ENCODE measurements at places on chromosomes 16 and 17.

DNA sequence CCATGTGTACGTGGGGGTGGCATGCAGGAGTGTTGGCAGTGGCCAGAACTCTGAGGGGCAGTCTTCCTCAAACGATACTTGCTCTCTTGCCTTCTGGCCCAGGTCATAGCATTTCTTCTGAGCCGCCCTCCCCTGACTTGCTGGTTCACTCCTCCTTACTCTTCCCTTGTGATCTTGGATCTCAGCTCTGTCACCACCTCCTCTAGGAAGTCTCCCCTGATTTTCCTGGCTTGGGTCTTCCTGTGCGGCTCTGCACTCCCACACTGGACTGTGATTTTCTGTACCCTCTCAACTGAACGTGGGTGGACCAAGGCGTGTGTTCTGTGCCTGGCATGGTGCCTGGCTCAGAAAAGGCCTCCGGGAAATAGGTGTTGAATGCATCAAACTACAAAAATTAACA, 2.9 kb downstream of the EPN3 start:
- DNase-seq = no peak
- H3K27me3 ChIP-seq = peaks cover 4% of the 10 kb centered on the region
- H3K27ac ChIP-seq = peak overlapping the region; percentile 89
- H3K4me1 ChIP-seq = peaks cover 27% of the 10 kb centered on the region
- no peak overlapping the region for H3K4me3 ChIP-seq

DNA sequence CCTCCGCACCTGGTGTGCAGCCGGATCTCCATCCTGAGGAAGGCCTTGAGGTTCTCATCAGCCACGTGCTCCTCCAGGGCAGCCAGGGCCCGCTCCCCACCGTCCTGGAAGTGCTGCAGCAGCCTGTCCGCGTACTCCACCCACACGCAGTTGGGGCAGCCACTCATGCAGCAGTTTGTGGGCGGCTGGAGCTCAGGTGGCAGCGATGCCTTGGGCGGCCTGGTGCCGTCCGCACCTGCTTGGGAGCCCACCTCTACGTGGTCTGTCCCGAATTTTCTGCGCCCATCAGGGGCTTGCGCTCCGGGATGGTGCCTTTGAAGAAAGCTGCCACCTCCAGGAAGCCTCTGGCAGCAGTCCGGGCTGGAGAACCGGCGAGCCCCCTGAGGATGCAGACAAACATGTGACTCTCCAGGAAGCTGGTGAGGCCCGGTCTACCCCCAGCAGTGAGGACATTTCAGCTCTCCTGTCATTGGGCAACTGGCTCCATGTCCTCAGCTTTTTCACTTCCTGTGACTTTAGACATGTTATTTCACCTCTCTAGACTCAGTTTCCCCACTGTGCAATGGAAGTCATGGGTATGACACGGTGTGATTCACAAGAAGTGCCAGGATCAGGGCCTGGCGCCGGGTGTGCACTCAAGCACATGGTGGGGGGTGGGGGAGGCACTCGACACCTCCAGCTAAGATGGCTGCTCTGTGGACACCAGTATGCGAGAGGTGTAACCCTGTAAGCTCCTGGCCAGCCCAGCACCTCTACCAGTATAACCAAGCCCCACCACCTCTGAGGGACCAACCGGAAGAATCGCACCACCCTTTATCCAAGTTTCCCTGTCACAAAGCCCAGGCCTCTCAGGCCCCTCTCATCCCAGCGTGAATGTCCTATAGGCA, 957 bp downstream of the OXLD1 start:
- H3K4me1 ChIP-seq = no peaks in the 10 kb centered on the region
- peak overlapping the region; percentile 93 for H3K27ac ChIP-seq
- no peak for DNase-seq
- peak overlapping the region; percentile 99 for H3K4me3 ChIP-seq

DNA sequence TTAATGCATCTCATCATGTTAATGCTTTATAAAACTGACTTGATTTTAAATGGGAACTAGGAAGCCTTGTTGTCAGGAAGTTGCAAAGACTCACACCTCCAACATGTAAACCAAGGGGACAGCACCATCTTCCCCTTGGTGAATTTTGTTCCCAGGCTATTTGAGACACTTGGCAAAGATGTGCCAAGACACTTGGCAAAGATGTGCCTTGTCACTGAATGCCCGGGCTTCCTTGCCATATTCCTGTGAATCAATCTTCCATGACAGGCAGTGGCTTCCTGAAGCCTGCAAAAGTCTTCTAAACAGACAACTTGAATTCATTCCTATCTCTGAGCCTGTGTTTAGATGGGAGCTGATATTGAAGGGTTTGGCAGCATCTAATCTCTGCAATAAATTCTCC, 465.4 kb upstream of the C16orf82 start:
- H3K36me3 ChIP-seq = no peaks in the 10 kb centered on the region
- no peak overlapping the region for H3K4me3 ChIP-seq
- H3K27me3 ChIP-seq = no peaks in the 10 kb centered on the region
- no peak overlapping the region for H3K27ac ChIP-seq
- H3K4me1 ChIP-seq = no peaks in the 10 kb centered on the region

GRCh38 chr16:28913946-28914724, 10.9 kb downstream of the RABEP2 start:
- no peaks in the 10 kb centered on the region for H3K4me1 ChIP-seq
- no peak overlapping the region for H3K4me3 ChIP-seq
- no peaks in the 10 kb centered on the region for H3K36me3 ChIP-seq

DNA sequence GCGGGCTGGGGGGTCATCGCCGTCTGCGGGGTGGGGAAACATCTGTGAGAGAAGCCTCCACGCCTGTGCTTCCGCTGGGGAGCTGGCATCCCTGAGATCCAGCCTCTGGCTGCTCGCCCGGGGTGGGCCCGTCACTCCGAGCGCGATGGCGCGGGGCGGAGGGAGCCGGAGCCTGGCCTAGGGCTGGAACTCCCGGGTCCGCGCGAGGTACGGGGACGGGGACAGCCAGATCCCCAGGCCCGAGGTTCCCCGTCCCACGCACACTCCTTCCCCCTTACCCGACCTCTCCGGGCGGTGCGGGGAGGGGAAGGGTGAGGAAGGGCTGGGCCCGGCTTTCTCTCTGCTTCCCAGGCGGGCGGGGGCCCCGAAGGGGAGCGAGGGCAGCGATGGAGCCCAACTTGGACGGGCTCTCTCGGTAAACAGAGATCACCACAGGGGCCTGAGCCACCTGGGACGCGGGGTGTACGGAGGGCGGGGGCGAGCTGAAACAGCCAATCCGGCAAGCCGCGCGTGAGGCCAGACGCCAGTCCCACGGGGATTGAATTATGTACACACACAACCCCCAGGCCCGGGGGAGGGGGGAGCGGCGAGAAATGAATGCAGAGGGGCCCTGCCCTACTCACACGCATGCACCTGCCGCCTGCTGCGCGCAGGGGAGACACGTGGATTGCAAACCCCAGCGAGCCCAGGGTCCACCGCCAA, at the start of gene SLC16A11:
TSS of gene SLC16A11 (minus strand) at position 596 of the 702 bp plus-strand sequence. CDS start at position 17, 579 bp downstream.
- H3K27ac ChIP-seq = peak within 1 kb of the TSS; percentile 89
- peak within 1 kb of the TSS; percentile 40 for H3K4me3 ChIP-seq
- peaks cover 5% of the 10 kb centered on the region for H3K4me1 ChIP-seq

DNA sequence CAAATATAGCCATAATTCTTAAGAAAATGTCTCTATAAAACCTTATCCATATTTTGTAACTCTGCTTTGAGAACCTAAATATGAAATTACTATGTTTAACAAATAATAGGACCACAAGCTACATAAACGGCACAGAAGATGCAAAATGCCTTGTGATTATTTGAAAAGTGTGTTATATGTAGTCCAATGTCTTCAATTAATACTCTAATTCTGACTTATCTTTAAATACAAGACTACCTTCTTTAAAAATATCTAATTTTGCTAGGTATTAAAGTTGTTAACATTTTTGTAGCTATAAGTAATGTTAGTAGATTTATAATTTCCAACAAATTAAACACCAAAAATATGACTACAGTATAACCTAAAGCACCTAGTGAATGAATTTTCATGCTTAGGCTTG, 17.0 kb downstream of the PSMD12 start:
- H3K27ac ChIP-seq = no peak overlapping the region
- H3K4me3 ChIP-seq = no peak overlapping the region
- H3K27me3 ChIP-seq = no peaks in the 10 kb centered on the region
- DNase-seq = no peak
- peaks cover 3% of the 10 kb centered on the region for H3K36me3 ChIP-seq
